ENCODE measurements at places on chromosomes 12 and 14.

DNA sequence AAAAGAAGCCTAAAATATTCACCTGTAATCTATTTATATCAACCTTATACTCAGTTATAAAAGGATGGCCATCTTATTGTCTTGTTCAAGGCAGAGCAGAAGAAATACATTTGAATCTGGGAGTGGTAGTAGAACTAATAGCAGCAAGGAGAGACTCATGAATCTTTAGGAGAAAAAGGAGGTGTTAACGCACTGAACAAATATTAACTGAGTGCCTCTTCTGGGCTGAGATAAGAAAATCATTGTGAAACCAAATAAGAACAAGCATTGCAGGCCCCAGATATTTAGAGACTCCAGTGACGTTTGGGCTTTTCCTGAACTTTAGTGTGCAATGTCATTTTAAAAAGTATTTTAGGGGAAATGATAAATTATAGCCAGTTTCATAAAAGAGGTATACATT is 790.6 kb downstream of the DIO2 start:
- no peak for DNase-seq

DNA sequence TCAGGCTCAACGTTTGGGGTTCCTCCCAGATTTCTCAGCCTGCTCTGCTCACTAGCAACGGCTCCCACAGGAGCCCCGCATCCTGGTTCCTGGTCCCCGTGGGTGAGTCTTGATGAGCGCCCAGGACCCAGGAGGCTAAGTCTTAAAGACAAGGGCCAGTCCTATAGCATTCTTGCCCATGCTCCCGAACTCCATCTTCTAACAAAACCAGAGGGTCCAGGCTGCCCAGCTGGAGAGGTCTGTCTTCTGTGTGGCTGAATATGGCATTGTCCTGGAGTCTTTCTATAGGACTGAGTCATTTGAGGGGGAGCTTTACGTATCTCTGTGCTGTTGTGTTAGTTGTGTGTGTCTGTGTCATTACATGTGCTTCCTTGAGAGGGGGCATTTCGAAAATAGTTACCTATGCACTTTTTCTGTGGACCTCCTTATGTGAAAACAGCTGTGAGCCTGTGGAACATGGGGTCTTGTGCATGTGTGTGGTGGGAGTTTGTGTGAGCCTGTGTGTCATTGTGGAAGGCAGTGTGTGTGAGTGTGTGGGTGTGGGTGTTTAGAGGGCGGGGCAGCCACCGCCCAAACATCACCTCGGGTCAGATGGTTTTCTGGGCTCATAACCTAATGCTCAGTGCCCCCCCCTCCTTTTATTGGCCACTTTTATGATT is 9.1 kb upstream of the TBX5 start:
- no peak for DNase-seq

GRCh38 chr12:107801150-107801549 is 26.6 kb downstream of the ASCL4 start:
- DNase-seq = no peak

DNA sequence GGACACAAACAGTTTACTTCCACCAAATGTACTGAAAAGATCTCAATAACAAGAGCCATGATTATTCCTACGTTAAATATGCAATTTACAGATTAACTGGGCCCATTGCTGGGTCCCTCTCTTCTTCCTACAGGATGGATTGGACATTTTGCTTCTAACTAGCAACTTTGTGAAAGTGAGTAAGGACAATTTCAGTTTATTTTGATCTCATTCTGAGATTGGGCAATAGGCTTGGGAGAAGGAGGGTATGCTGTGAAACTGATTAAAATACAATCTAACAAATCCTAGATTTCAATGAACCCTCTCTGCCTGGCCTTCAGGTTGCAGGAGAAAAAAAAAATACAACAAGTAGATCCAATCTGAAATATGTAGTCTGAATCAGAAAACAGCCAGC is 121.5 kb downstream of the PRKD1 start:
- DNase-seq = no peak

GRCh38 chr14:73026845-73027542 is at the start of gene ZFYVE1:
Gene ZFYVE1 (minus strand): TSS chr14:73027106. CDS start chr14:73024508, 2,598 bp downstream.
- DNase-seq = peak; percentile 88

DNA sequence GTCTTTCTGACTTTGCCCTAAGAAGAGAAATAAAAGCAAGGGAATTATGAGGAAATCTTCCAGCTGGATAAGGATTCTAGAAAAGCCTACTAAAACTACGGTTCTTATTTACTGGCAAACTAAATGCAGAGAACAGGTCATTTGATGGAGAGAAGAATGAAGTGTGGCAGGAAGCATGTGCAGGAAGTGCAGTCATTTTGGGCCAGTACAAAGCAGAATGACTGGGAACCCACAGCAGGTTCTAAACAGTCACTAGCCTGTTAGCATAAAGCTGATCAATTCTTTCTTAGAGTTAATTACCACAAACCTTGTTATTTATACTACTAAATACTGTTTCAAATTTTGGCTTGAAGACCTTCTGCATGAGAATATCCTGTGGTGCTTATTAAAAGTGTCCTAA is 36.7 kb downstream of the CFAP54 start:
- DNase-seq = no peak

DNA sequence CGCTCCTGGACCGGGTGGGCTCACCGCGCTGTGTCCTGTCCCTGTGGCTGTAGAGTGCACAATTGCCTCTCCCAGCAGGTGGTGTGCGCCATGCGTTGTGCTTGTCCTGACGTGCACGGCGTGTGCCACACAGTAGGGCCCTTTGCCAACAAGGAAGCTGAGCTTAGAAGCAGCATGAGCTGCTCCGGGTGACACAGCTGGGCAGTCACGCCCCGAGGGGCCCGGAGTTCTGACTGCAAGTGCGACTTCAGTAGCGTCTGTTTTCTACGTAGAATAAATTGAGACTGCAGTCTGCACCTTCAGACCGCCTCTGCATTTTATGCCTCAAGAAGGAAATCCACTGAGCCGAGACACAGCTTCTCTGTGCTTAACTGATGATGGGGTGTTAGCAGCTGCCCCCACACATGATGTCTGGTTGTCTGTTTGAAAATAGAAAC is 81.6 kb downstream of the ADGRD1 start:
- no peak for DNase-seq

- no peak for DNase-seq
Measured at GRCh38 chr12:189622-189962, 24.4 kb downstream of the SLC6A12 start.

DNA sequence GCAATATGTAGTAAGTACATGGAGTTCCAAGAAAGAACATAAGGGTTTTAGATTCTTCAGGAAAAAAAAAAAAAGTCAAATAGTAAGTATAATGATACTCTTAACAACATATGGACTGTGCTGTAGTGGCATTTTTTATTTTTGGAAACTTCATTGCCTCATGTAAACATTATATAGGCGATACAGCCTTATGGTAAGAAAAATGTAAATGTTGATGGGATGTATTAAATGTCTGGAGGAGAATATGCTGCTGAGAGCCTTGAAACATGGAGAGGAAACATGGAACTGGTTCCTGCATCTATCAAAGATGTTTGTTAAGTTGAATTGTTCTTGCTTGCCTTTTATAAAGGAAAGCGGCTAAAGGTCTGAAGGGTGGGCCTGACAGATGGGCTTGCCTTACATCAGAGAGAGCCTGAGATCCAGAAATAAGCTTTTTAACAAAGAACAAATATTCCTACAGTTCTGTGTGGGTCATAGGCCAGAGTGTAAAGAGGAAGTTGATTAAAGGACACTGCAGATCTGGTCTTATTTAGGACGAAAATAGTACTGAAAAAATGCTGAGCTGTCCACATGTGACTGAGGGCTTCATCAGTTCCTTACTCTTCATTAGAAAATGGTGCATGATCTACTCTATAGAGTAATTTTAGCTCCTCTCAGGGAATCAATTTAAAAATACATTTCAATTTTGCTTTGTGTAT is 448.1 kb upstream of the DCN start:
- no peak for DNase-seq

GRCh38 chr12:80064269-80064668 is 35.1 kb upstream of the OTOGL start:
- peak; percentile 44 for DNase-seq

DNA sequence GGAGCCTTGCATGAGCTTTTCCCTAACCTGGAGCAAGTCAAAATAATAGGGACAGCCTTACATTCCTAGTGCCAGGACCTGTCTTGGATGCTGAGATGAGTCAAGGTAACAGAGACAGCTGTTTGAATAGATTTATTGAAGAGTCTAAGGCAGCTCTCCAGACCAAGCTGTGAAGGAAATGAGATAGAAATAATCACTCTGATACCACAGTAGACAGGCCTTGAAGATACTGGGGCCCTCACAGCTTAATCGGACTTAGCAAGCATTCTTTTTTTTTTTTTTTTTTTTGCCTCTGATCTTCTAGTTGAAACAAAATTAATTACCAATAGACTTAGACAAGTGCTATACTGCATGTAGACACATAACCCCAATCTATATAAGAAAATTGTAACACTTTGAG is 3.1 kb upstream of the RNASE9 start:
- DNase-seq = no peak

- DNase-seq = no peak
Measured at GRCh38 chr14:24377126-24377525, 9.1 kb downstream of the NFATC4 start.

GRCh38 chr12:45098766-45099165 is 47.9 kb upstream of the DBX2 start:
- DNase-seq = no peak

- no peak for DNase-seq
Measured at GRCh38 chr14:71996610-71997009, 64.4 kb downstream of the RGS6 start.

- no peak for DNase-seq
Measured at GRCh38 chr14:82224610-82225009, 691.0 kb upstream of the SEL1L start.

- DNase-seq = no peak
Measured at GRCh38 chr12:5904969-5905368, 40.1 kb downstream of the ANO2 start.

- DNase-seq = no peak
Measured at GRCh38 chr14:53766106-53766505, 190.5 kb downstream of the BMP4 start.

- DNase-seq = no peak
Measured at GRCh38 chr12:88558340-88558867, 21.9 kb downstream of the KITLG start.

DNA sequence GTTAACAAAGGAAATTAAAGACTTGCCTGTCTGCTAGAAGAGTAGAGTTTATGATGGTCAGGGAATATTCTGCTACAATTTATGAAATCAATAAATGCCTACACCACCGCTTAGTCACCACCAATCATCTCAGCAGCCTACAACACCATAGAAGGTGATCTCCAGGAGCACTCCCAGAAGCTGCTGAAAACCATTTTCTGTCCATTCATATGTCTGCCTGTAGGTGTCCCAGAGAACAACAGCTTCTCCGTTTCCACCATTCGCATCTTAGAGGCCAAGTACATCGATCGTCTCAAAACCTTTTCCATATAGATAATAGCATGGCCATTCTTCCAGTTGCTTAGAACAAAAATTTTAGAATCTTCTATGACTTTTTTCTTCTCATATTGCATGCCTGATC is 303.4 kb downstream of the KCNC2 start:
- no peak for DNase-seq

- no peak for DNase-seq
Measured at GRCh38 chr12:73262788-73263381, 990.7 kb downstream of the TRHDE start.

- no peak for DNase-seq
Measured at GRCh38 chr14:92647797-92648279, 100.6 kb downstream of the LGMN start.

- no peak for DNase-seq
Measured at GRCh38 chr14:61098721-61099120, 117.7 kb downstream of the SLC38A6 start.

Measured in SK-N-MC (cell line).